CD4-positive, CD25-positive, alpha-beta regulatory T cell (primary cell): ENCODE measurements at places on chromosomes 7 and 10.

- no peak overlapping the region for H3K27ac ChIP-seq
- no peaks in the 10 kb centered on the region for H3K36me3 ChIP-seq
- H3K4me1 ChIP-seq: no peaks in the 10 kb centered on the region
- H3K27me3 ChIP-seq: peaks cover 3% of the 10 kb centered on the region
- H3K4me3 ChIP-seq: no peak overlapping the region
- DNase-seq: peak; percentile 25
Measured at GRCh38 chr10:9342885-9343570, 1288.5 kb downstream of the GATA3 start.

- no peak for DNase-seq
- H3K4me3 ChIP-seq: no peak overlapping the region
- no peak overlapping the region for H3K27ac ChIP-seq
- H3K36me3 ChIP-seq: peaks cover 4% of the 10 kb centered on the region
- no peaks in the 10 kb centered on the region for H3K27me3 ChIP-seq
- no peaks in the 10 kb centered on the region for H3K4me1 ChIP-seq
Measured at GRCh38 chr7:117132321-117133120, 179.2 kb downstream of the ST7 start.

- no peak overlapping the region for H3K4me3 ChIP-seq
- H3K4me1 ChIP-seq: no peaks in the 10 kb centered on the region
- no peaks in the 10 kb centered on the region for H3K36me3 ChIP-seq
- no peaks in the 10 kb centered on the region for H3K27me3 ChIP-seq
Measured at GRCh38 chr7:106377847-106378361, 93.1 kb upstream of the NAMPT start.

- H3K4me1 ChIP-seq: no peaks in the 10 kb centered on the region
- DNase-seq: no peak
- H3K4me3 ChIP-seq: no peak overlapping the region
- no peak overlapping the region for H3K27ac ChIP-seq
- no peaks in the 10 kb centered on the region for H3K27me3 ChIP-seq
- H3K36me3 ChIP-seq: no peaks in the 10 kb centered on the region
Measured at GRCh38 chr10:88409236-88409635, 173.9 kb downstream of the RNLS start.
